Stimulated activated CD4-positive, alpha-beta T cell treated with anti-CD3 and anti-CD28 coated beads, Interleukin-12 subunit alpha, Interleukin-12 subunit beta, amount 100 ng/mL, for 4 hours (primary cell): ENCODE measurements at places on chromosomes 6 and 20.

GRCh38 chr6:56733211-56733697 is 90.6 kb upstream of the DST start:
- no peak for DNase-seq

DNA sequence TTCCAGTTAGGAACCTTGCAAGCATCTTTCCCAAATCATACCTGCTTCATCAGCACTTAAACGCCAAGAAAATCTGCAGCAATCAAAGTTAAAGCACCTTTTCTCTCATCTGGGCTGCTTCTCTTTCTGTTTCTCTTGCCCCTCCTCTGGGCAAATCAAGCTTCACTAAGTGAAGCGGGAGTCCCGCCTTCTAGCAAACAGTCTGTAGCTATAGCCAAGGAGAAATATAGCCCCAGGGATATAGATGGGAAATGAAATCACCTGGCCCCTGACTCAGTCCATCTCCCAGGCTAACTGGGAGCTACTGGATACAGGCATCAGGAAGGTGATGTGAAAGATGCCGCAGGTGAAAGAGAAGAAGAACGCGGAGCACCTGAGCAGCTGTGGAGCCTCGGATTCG is 481.9 kb downstream of the C6orf118 start:
- DNase-seq, result no peak

DNA sequence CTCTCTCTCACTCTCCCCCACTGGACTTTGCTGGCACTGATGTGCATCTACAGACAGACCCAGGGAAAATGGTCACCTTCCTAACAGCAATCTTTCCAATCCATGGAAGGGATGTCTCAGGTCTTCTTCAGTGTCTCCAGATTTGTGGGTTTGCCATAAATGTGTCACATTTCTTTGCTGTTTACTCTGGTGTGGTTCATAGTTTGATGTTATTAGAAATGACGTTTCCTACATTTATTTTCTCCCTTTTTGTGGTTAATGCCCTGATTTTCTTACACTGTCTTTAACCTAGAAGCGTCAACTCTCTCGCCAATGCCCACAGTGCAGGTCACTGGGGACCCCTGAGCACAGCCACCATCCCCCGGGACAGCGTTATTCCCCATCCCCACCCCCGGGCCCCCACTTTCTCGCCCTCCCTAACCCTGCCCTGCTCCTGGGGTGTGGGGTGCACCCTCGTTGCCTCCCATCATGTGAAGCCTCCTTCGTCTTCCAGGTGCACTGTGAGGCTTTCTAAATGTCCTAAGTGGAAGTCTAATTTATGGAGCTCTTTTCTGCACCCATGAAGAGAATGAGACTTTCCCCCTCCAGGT is 86.5 kb downstream of the YTHDF1 start:
- DNase-seq, result no peak

GRCh38 chr6:127969701-127970100 is 68.8 kb upstream of the THEMIS start:
- DNase-seq, result no peak

- DNase-seq, result peak; percentile 45
These were observed 709 bp downstream of the PPP1R16B start for GRCh38 chr20:38805958-38806854.

GRCh38 chr6:108836061-108836460 is 12.2 kb upstream of the ARMC2 start:
- no peak for DNase-seq

DNA sequence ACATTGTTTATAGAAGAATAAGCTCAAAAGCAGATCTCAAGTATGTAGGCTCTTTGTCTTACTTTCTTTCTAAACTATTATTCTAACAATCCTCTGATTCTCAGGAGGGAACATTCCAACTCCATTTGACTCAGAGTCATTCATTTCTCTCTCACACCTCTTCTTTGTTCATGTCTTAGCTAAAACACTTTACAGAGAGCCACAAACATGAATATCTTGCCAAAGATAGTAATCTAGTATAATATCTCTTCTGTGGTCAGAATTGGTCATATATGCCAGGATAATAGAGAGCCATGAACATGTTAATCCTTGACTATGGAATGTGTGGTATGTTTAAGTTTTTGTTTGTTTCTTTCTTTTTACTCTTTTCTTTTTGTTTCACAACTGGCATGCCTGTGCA is 456.0 kb upstream of the PTCHD4 start:
- DNase-seq, result no peak

DNA sequence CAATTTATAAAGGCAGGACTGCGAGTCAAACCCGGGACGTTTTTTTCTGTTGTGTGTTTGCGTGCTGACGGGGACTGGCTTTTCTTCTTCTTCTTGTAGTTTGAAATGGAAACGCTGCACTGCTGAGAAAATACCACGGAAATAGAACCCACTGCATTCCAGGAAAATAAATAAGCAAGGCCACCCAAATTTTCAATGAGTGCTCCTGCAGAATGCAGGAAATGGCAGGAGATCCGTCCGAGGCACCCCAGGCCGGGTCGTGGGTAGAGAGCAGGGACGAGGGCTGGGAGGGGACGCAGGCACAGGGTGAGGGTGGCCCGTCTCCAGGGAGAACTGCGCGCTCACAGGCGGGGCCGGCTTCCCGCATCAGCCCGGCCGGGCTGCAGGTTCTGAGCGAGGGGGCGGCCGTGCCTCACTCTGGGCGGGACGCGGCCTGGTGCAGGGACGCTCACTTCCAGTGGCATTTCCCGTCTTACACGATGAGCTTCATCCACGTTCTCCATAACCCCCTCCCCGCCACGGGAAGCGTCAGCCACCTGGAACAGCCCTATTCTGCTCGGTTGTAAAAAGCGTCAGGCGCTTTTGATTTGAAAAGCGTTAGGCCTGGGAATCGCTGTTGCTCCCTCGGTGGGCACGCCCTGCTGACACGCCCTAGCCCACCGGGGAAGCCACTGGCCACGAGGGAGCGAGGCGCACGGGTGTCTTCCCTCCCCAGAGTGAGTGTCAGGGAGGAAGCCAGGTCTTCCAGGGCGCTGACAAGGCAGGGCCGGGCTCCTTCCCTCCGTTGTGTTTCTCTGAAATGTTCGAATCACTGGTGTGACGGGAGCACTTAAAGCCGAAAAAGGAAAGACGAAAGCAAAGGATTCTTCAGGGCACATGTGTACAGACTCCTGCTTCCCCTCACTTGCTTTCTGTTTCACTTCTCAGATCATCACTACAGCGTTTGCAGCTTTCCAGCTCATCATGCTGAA is 17.9 kb upstream of the EXOC2 start:
- peak; percentile 40 for DNase-seq

DNA sequence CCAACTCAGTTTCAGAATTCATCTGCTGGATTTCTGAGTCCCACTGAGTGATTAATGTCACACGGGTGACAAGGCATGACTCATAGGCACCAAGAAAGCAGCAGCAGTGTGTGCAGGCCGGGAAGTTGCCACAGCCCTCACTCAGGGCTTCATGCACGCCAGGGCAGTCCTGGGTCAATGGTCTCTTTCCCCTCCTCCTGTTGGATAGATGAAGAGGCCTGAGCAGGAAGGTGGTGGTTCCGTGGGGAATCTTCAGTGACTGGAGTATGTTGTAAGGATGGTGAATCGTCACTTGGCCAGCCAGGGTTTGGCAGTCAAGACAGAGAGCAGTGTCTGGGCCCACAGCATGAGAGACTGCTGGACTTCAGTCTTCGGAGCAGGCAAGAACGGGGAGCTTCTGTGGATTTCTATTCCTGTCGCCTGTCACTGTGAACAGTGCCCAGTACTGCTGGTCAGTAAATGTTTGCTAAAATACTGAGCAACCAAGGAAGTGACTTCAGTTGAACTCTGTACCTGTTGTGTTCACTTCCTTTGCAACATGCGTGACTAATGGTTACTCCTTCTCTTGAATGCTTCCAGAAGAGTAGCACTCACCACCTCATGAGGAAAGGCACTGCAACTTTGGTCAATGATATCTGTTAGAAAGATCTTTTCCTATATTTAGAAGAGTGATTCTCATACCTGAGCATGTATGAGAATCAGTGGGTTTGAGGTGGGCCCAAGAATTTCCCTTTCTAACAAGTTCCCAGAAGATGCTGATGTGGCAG is 62.0 kb upstream of the CD93 start:
- no peak for DNase-seq

DNA sequence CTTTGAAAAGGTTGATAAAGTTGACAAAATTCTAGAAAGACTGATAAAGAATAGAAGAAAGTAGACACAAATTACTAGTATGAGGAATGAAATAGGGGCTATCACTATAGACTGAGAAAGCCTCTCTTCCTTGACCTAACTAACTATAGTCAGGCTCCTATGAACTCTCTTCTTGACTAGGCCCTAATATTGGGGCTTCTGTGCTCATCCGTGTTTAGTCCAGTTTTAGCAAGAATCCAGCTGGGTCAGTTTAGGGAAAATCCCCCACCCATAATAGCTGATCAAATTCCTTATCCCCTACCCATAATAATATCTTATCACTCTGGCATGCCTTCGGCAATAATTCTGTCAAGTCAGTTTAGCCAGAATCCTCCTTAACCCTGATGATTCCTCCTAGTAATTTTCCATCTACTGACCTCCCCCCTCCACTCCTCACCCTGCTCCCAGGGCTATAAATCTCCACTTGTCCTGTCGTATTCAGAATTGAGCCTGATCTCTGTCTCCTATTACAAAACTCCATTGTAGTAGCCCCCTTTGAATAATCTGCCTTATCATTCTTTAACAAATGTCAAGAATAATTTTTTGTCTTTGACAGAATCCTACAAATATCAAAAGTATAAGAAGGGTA is 138.1 kb downstream of the TFAP2A start:
- no peak for DNase-seq

DNA sequence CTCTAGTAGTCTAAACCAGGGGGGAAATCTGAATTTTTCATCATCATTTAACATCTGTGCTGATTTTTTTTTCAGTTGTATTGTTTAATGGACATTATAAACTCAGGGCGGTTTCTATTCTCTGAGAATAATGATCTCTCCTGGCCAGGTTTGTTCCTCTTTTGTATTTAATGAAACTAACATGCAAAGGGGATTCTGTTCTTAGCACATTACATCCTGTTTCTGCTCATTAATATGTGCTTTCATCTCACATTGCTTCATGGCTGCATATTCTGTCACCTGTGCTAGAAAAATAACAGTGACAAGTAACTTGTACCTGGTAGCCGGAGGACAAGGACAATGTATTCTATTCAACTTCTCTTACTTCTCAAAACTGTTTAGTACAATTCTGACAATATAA is 806 bp downstream of the HLA-DOB start:
- no peak for DNase-seq

DNA sequence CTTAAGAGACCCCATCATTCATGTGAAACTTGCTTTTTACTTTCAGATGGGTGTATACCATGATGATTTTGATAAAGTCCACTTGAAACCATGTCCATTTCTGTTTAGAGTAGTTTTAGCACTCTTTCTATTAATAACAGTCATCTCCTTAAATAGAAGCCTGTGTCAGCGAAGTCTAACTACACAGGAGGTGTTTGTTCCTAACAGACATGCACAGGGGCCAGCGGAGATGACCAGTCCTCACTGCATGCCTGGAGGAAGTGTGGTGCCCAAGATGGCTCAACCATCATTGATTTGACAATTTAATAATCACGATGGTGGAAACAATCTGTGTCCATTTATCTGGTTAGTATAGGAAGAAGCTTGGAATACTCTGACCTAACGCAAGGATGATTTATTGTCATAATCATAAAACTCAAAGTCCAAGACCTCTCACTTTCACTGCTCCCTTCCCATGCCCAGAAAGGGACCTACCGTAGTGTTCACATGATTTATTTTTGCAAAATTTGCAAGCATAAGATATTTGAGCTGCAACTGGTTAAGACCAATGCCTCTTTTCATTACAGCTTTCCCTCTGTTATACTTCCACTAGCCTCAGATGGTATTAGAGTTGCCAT is 31.0 kb upstream of the CLIC5 start:
- DNase-seq, result no peak

DNA sequence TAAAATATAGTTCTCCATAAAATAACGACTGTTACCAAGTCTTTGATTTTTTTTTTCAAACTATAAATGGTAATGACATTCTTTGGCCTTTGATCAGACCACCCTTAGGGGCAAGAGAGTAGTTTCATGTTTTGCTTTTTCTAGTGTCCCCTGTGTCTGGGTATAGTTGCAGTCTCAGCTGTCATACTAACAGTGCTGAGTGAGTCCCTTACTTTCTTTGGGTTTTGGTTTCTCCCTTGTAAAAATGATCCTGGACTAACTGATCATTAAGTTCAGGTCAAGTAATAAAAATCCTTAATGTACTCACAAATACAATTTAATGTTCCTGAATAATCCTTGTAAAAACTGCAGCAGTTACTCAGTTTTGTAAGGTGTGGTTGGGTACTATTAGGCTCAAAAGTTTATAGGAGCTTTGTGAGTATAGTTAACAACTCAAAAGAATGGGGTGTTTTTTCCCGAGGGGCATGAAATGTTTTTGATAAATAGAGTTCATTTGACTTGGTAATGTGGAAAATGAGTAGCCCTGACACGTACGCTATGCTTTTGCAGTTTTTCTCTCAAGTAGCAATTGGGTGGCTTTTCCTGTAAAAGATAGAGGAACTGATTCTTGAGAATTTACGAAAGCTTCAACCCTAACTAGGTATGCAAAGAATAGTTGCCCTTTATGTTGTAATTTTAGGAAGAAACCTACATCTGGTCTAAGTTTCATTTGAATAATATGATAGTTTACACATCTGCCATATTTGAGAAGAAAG is 6.2 kb downstream of the PTPN1 start:
- DNase-seq, result no peak

DNA sequence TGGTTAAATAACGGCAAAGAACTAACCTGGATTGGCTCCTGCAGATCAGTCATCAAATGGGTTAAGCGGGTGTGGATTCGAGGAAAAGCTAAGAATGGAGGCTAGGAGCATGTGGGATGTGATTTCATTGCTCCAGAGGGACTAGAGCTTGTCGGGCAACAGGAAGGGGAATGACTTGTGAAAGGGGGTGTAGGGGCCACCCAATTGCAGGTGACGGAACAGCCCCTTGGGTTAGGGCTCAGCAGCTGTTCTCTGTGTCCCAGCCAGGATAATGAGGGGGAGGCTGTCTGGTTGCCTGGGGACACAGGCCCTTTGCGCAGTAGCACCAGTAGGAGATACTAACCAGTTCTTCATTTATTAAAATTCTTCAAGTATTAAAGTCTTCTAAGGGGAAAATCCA is 25.0 kb upstream of the MRPS18A start:
- DNase-seq, result no peak

DNA sequence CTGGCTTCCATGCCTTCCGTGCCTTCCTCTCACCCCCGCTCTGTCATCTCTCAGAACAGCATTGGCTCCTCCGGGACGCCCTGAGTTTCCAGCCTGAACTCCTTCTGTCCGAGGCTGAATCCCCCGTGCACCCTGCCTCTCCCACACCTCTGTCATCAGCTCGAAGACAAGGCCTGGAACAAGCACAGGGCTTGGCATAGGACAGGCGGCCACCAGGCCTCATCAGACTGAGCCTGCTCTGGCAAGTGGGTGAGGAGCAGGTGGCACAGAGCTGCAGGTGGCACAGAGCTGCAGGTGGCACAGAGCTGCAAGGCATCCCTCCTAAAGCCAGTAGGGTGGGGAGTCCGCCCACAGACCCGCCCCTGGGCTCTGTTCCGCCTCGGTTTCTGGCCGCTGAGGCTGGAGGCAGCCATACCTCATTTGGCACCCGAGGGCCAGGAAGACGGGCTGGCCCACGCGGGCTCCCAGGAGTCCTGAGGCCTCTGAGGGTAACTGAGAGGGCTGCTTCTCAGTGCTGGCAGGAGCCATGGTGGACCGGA is 60.2 kb downstream of the EZR start:
- no peak for DNase-seq

- no peak for DNase-seq
These were observed 295.1 kb upstream of the AGPAT4 start for GRCh38 chr6:161568885-161569456.

- DNase-seq, result no peak
These were observed 30.5 kb downstream of the FAM8A1 start for GRCh38 chr6:17630511-17631073.

- DNase-seq, result no peak
These were observed 110.4 kb downstream of the MYB start for GRCh38 chr6:135291288-135292076.

GRCh38 chr6:153087436-153087835 is 43.6 kb downstream of the RGS17 start:
- DNase-seq, result no peak
